ENCODE measurements at places on chromosomes 7 and 10.

- DNase-seq = no peak
These were observed 314.8 kb downstream of the POM121L12 start for GRCh38 chr7:53350241-53350640.

GRCh38 chr7:147197006-147197405 lies 1080.4 kb downstream of the CNTNAP2 start:
- DNase-seq = no peak

- DNase-seq = no peak
These were observed 17.3 kb upstream of the GRIFIN start for GRCh38 chr7:2493205-2494164.

DNA sequence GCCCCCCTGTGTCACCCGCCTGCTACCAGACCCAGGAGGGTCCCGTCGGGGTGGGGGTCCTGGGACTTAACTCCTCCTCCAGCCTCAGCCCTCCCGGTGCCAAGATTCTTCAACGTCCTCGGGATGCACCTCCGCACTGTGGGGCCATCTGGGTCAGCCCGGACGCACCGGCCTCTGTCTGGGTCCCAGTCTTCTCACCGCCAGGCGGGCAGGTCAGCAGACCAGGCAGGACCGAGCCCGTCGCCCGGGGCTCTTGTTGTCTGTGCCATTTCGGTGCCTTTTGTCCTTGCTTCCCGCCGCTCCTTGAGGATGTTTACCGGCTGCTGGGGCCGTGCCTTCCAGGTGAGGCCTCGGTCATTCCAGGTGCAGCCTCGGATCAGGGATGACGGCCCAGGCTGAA lies 32.1 kb upstream of the PSMG3 start:
- no peak for DNase-seq

DNA sequence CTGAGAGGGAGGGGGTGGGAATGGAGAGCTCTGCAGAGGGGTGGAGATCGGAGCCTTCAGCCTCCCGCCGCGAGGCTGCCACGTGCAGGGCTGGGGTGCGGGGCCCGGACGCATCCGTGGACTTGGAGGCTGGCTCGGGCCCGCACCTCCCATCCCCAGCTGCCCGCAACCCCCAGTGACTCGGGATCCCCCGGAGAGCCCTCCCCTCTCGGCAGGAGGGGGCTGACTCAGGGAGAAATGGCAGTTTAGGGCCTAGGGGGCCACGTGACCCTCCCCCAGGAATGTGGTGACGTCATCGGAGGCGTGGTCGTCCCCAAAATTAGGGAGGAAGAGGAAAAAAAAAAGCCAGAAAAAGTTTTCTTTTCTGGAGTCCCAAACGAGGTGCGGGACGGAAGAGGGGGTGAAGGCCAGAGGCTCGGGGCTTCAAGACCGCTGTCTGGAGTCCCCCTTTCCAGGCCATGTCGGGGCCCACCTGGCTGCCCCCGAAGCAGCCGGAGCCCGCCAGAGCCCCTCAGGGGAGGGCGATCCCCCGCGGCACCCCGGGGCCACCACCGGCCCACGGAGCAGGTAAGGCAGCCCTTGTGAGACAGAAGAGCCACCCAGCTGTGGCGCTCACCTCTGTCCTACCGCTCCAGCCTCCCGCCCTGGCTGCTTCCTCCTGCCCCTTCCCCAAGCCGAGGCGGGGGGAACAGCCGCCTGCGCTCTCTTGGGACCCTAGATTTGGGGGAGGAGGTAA lies at the start of gene TRIP6:
Gene TRIP6, plus strand, starts transcription at position 348 of the 736 bp plus-strand sequence. Its CDS starts 111 bp downstream, at position 459.
- peak; percentile 56 for DNase-seq

DNA sequence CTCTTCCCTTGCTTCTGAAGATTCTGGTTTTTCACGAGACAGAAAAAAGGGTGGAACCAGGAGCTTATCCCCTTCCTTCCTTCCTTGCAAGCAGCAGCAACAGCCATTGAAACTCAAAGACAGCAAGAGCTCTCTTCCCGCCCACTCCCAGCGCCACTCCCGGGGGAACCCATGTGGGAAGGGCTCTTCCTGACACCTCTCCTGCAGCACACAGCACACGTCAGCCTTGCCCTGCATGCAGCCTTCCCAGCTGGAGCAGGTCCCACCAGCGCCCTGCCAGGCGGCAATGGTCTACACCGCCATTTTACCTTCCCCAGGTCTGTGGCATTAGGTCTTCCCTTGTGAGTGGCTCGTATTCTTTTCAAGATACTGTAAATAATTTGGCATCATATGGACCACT lies 161.8 kb downstream of the MGMT start:
- DNase-seq = no peak

DNA sequence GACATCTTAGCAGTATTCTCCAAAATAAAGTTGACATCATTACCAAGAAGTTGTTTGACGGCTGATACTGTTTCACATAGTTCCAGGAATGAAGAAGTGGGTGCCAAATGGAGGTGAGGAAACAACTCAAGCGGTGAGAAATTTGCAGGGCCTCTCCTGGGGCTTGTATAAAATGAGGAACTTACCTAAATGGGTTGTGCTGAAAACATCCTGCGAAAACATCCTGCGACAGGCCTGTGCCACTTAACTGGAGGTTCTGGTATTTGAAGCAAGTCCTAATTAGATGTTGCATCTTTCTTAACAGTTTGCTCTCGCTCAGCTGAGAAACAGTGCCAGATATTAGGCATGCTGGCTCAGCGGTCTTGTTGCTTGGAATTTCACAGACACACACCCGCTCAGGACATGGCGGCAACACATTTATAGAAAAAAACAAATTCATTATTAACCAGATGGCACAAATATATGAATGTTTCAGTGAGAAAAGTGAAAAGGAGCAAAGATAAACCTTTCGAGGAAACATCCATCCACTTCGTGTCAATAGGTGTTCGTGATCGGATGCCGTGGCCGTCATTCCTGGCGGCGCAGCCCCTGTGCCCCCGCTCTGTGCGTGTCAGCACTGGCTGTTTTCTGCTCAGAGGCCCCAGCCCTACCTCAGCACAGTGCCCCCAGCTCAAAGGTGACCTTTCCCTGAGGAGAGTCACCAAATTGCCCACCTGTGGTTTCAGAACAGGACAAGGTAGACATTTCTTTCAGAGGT lies 48.1 kb downstream of the CDC123 start:
- DNase-seq = no peak

GRCh38 chr7:98668255-98668654 lies 51.2 kb downstream of the NPTX2 start:
- no peak for DNase-seq

GRCh38 chr7:66757939-66758338 lies 17.4 kb downstream of the RABGEF1 start:
- no peak for DNase-seq

- DNase-seq = peak; percentile 2
These were observed 21.8 kb downstream of the ELFN1 start for GRCh38 chr7:1691601-1692514.

DNA sequence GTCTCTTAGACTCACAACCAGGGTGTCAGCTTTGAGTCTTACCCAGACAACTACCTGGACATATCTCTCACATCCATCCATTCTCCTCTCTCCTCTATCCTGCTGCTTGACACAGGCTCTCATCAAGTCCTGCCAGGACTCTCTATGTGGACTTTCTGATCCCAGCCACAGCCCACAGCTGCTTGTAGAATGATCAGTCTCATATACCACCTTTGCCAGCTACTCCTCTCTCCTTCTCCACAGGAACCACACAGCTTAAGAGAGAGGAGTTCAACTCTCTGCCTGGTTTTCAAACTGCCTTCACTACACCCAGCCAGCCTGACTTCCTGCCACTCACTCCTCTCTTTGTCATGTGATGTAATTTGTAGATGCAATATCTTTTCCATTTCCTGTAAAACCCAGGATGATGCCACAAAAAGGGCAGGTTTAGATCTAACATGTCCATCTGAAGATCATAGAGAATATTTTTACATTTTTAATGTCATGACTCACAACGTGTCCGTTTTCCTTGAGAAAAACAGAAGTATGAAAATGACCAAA lies 154.0 kb downstream of the RAB11FIP2 start:
- no peak for DNase-seq

DNA sequence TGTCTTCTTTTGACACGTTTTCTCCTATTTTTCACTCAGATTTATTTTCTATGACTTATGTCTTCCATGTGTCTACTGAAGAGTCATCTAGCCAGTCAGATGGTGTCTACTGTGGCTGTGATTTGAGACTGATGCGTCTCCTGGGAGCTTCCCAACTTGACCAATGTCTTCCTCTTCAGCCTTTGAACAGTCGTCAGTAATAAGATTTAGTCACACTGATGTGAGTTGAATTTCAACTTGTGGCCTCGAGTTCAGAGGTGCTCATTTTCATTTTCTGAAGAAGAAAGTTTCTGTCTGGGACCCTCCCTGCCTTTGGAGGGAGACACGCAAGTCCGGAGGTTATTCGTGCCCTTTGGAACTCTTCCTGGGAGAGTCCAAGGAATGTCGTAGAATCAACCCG lies 221.9 kb upstream of the INHBA start:
- no peak for DNase-seq

GRCh38 chr10:78579995-78580394 lies 488.8 kb upstream of the ZMIZ1 start:
- no peak for DNase-seq

DNA sequence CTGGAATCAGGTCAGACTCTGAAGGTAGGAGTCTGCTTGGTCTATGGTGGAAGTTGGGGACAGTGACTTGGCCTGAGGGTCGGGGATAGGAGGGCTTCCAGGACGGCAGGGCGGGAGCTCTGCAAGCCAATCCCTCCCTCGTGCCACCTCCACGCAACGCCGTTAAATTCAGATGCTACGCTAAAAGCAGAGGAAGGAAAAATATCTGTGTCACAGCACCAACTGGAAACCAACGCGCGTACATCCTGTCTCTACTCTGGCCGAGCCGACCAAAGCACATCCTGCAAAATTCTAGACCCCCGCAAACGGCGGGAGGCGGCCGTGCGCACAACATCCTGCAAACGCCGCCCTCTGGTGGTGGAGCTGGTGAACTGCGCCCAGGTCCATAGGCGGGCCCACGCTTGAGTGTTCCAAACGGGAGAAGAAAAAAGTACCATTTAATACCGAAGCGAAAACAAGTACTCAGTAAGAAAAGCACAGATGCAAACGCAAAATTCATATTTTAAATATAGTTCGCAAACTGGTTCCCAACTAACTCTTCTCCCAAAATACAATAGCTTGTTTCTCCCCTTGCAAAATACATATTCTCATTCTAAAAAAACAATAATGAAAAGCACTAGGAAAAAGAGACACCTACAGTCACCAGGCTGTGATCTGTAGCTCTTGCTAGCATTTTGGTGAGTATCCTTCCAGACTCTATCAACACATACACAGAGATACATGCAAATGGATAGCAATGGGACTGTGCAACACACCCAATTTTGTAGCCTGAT lies 45.7 kb upstream of the HSPA12A start:
- DNase-seq = no peak

- DNase-seq = no peak
These were observed 52.0 kb downstream of the GTF2IRD1 start for GRCh38 chr7:74505471-74506324.

DNA sequence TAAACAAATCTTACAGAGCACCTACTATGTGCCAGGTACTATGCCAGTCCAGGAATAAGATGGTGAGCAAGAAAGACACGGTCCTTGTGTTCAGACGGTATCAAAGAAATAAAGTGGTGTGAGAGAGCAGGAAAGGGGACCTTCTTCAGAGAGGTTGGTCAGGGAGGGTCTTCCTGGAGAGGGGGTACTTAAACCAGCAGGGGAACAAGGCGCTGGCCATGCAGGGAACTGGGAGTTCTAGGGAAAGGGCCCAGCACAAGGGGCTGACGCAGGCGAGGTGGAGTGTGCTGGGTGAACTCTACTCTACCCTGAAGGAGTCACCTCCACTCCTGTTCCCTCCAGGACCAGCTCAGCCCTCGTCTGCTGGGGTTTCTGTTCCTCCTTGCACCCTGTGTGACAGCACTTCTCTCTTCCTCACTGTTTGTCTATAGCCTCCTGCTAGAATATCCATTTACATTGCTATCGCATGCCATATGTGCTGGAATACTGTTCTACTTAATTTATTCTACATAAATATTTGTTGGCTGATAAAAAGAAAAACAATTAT lies 73.5 kb downstream of the AOAH start:
- no peak for DNase-seq

DNA sequence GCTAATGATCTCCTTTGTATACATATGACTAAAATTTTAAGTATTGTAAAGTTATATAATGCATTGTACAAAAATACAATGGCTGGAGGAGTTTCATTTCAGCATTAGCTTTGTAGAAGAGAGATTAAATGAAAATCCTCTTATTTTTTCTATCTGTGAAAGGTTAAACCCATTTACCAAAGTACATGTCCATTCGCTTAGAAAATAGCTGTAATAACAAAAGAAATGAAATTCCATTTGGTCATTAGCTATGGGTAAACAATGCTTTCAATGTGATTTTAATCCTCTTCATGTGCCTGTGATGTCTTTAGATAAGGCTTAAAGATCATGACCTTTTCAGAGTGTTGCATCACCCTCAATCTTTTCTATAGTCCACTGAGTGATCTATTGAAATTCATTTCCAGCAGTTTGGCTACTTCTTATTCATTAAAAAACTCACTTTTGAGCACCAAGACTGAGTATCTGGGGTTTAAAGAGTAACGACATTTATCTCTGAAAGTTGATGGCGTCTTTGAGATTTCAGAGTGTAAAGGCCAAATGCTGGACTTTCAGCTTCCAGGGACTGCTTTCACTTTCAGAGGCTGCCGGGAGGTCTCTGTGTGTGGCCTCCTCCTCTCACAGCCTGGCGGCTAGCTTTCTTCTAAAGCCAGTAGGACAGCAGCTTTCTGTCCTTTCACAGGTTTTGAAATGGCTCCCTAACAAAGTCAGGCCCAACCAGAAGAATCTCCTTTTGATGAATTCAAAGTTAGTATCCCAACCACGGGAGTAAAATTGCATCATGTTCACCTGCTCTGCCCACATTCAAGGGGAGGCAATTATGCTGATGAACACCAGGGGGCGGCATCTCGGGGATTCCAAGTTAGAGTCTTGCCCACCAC lies 701.4 kb upstream of the COBL start:
- no peak for DNase-seq

DNA sequence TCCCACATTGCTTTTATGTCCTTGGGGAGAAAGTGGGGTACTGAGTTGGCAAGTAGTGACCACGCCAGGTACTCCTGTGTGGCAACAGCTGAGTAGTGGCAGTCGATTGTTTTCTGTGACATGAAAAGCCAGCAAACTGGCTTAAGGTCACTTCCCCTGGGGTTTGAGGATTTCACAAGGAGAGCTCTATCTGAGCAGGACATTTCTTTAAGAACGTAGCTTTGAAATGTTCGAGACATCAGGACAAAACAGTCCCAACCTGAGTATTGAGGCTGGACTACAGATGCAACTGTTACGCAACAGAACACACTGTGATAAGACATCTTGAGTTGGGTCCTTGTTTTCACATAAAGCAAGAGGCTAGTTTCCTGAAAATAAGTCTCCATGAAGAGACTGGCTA lies 146.7 kb upstream of the KLF14 start:
- no peak for DNase-seq

Measured in epithelial cell of prostate (primary cell).